ENCODE measurements at places on chromosomes 12 and 14.

GRCh38 chr12:118274066-118274465, 98.6 kb downstream of the TAOK3 start:
- DNase-seq, result no peak

DNA sequence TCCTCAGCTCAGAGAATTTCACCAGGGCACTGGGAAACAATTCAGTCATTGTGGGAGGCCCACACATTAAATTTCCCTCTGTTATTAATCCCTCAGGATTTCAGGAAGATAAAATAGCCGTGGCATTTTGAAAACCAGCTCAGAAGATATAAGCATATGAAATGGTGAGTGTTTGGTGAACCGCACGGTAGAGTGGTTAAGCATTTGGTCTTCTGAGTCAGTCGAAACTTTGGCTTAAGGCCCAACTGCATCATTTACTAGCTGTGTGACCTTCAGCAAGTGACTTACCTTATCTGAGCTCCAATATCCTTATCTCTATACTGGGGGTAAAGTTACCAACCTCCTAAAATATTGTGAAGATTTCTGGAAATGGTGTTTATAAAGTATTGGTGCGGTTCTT, 5.2 kb upstream of the VRK1 start:
- DNase-seq, result no peak

DNA sequence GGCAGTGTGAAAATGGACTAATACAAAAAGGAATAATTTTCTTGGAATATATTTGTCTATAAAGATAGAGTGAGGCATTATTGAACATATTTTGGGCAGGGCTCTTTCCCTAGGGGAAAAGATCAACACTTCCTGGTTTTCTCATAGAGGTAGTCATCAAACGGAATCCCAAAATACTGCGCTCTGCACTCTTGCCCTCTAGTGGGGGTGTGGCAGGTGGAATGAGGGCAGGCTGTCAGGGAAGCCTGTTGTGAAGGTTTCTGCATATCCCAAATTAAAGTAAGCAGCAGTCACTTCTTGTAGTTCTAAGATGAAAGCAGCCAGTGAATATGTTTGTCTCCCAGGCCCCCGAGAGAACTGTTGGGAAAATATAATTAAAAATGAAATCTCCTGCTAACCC, 666.8 kb upstream of the TMEM132C start:
- DNase-seq, result no peak

- DNase-seq, result no peak
Observed at GRCh38 chr12:24379433-24379832, 430.0 kb upstream of the SOX5 start.
